ENCODE measurements at places on chromosomes 1 and 21.
A peak's percentile ranks its signal among the peaks of the same experiment; 100 is the strongest.

DNA sequence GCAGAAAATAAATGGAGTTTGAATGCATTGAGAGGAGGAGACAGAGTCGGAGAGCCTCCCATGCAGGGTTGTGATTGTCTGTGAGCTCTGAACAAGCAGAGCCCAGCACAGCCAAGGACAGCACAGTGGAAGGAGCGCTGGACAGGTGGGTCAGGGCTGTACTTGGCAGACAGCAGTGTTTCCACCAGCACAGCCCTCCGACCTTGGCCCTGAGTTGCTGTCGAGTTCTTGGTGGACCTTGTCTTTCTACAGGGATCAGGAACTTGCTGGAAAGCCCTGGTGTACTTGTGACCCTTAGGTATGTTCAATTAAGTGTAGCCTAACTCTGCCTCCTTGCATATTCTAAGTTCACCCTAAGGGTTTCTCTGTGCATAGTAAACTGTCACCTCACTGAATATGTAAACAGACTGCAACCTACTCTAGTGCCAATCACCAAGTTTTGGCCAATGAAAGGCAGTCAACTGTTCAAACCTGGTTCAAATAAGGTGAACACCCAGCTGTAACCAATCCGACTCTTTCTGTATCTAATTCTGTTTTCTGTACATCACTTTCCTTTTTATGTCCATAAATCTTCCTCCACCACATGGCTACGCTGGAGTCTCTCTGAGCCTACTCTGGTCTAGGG is 86.6 kb upstream of the SLC25A33 start:
- DNase-seq, result no peak

- no peak for DNase-seq
Measured at GRCh38 chr1:207821464-207822045, 69.7 kb downstream of the CD46 start.

DNA sequence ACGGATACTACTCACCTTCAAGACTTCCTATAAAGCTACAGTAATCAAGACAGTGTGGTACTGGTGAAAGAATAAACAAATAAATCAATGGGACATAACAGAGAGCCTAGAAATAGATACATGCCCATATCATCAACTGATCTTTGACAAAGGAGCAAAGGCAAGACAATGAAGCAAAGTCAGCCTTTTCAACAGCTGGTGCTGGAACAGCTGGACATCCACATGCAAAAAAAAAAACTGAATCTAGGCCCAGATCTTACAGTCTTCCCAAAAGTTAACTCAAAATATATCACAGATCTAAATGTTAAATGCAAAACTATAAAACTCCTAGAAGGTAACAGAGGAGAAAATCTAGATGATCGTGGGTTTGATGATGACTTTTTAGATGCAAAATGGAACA is 170.3 kb downstream of the MIS18A start:
- DNase-seq, result no peak

DNA sequence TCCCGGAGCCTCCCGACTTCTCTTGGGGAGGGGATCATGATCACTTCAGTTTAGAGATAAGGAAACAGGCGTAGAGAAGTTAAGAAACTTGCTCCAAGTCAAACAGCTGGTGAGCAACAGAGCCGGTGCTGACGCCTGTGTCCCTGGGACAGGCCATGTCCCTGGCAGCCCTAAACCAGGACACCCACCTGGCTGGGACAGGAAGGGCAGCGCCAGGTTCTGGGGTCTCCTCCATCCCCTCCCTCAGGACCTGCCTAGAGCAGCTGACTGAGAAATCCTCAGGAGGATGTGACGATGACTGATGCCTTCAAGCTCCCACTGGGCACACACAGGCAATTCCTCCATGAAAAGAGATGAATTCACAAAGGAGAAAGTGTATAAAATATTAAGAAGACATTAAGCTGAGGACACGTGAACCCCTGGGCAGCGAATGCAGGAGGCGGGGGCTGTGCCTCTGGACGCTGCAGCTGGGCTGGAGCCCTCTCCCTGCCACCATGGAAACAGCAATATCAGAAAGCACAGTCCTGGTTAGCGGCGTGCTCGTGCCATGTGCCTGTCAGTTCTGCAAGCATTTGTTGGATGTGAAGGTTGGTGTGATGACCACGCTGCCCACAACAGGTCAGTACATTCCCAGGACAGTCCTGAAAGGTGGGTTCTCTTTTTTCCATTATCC is 40.1 kb upstream of the C1orf174 start:
- DNase-seq, result peak; percentile 56

- DNase-seq, result no peak
Measured at GRCh38 chr1:92980732-92981647, 19.7 kb upstream of the DIPK1A start.

Data from SHP77 (cell line).